CD4-positive, alpha-beta T cell (primary cell): ENCODE measurements at places on chromosomes 7 and 10.

GRCh38 chr10:60105295-60105695 is 198.9 kb upstream of the CCDC6 start:
- no peak for DNase-seq

DNA sequence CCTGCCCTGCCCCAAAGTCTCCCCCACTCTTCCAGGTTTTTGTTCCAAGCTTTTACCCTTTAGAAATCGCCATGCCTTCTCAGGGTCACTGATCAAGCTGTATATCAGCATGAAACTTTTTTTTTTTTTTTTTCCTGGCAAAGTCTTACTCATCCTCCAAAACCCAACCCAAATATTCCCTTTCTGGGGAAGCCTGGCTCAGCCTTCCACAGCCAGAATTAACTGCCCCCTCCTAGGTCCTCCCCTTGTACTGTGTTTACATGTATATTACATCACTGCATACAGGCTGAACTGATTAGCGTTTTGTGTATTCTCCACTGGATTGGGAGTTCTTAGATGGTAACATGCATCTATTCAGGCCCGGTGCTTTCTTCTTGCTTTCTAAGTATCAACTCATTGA is 4.6 kb upstream of the NOBOX start:
- no peak for DNase-seq

- no peak for DNase-seq
Observed at GRCh38 chr10:4177791-4178190, 392.8 kb upstream of the KLF6 start.

GRCh38 chr7:53776323-53776722 is 740.9 kb downstream of the POM121L12 start:
- no peak for DNase-seq

- no peak for DNase-seq
Observed at GRCh38 chr10:62619413-62619738, 185.1 kb upstream of the ADO start.

- no peak for DNase-seq
Observed at GRCh38 chr7:123714296-123715080, 34.3 kb downstream of the WASL start.

- peak; percentile 44 for DNase-seq
Observed at GRCh38 chr7:519484-520390, at the start of gene PDGFA. Gene PDGFA, minus strand, starts transcription at chr7:519846. Its CDS starts 845 bp downstream, at chr7:519001.

GRCh38 chr10:4013651-4014121 is 228.7 kb upstream of the KLF6 start:
- no peak for DNase-seq

GRCh38 chr7:149027055-149027454 is 1.2 kb downstream of the PDIA4 start:
- no peak for DNase-seq

- DNase-seq = no peak
Observed at GRCh38 chr7:117082647-117083046, 129.3 kb downstream of the ST7 start.

GRCh38 chr7:69204943-69205342 is 393.3 kb upstream of the AUTS2 start:
- DNase-seq = no peak

DNA sequence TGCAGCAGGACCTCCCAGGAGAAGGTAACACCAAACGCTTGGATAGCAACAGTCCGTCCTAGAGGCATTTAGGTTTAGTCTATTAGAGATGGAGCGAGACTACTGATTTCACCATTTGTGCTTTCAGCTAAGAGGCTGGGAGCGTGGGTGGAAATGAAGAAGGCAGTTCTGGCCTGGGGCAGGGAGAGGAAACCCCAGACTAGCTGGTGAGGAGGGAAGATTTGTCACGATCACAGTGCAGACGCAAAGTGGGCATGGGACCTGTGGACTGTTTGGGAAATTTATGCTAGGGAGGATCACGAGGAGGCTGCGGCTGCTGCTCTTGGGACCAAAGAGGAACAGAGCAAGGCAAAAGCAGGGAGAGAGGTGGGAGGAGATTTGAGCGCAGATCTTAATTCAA is 130.4 kb upstream of the AOAH start:
- no peak for DNase-seq

- DNase-seq = no peak
Observed at GRCh38 chr7:70344726-70345125, 746.5 kb downstream of the AUTS2 start.

DNA sequence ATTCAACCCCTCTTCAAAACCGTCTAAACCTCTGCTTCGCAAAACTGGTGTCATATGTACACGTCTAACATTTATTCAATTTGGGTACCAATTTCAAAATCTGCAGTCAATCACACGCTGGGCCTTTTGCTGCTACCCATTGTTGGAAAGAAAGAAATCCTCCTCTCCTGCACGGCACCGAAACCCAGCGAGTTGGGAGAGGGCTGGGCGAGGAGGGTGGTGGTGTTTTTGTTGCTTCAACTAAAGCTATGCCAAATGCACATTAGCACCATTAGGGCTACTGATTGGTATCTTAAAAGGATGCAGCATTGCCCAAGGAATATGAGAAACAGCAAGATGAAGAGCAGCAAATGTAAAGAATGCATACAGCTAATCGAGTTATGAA is 7.8 kb downstream of the EBF3 start:
- no peak for DNase-seq

- no peak for DNase-seq
Observed at GRCh38 chr10:73182568-73182967, 14.6 kb downstream of the FAM149B1 start.

DNA sequence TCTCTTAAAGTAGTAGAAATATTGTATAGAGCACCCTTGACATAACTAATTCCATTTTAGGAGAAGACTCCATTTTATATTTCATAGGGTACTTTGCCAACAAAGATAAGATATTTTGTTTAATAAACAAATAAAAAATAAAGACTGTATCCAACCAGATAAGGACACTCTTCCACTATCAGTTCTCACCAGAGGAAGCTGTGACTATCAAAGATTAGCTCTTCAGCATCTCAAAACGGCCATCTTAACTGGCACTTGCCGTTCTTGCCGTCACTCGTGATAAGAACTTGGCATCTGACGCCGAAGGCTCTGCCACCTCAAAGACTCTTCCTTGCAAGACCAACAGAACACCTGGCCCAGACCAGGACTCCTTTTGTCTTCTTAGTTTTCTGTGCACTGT is 26.3 kb upstream of the AKR1B1 start:
- DNase-seq = no peak

GRCh38 chr7:28556671-28557070 is 144.4 kb downstream of the CREB5 start:
- DNase-seq = no peak

- no peak for DNase-seq
Observed at GRCh38 chr7:100600730-100601038, 1.5 kb upstream of the PCOLCE start.

DNA sequence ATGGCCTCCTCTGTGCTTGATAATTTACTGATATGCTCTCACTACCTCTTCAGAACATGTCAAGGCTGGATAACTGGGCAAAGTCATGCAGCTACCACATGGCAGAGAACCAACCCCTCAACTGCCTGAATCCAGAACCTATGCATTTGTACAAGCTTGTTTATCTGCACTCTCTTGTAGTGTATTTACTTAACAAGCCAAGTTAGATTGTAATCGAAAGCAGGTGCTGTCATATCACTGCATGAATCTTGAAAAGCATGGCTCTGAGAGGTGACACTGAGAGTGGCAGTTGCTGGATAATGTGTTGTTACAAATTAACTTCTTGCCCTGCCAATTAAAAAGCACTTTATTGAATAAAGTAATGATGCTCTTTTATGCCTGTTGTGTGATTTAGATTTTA is 588.6 kb downstream of the NRG3 start:
- DNase-seq = no peak

DNA sequence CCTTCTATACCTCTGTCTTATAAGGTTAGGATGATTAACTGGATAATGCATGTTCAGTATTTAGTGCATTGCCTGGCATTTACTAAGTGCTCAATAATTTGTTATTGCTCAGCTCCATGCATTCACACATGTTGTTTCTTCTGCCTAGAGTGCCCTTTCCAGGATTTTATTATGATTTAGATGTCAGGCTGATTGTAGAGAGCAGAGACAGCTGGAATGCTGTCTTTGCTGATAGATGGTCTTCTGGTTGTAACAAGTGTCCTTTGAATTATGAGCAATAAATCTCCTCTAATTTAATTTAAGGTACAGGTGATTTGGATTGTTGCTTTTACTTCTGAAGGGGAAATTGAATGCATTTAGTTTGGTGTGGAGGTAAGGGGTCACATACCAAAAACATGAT is 548.0 kb downstream of the MAGI2 start:
- no peak for DNase-seq

- DNase-seq = no peak
Observed at GRCh38 chr7:100247152-100247757, 27.5 kb downstream of the PVRIG start.

DNA sequence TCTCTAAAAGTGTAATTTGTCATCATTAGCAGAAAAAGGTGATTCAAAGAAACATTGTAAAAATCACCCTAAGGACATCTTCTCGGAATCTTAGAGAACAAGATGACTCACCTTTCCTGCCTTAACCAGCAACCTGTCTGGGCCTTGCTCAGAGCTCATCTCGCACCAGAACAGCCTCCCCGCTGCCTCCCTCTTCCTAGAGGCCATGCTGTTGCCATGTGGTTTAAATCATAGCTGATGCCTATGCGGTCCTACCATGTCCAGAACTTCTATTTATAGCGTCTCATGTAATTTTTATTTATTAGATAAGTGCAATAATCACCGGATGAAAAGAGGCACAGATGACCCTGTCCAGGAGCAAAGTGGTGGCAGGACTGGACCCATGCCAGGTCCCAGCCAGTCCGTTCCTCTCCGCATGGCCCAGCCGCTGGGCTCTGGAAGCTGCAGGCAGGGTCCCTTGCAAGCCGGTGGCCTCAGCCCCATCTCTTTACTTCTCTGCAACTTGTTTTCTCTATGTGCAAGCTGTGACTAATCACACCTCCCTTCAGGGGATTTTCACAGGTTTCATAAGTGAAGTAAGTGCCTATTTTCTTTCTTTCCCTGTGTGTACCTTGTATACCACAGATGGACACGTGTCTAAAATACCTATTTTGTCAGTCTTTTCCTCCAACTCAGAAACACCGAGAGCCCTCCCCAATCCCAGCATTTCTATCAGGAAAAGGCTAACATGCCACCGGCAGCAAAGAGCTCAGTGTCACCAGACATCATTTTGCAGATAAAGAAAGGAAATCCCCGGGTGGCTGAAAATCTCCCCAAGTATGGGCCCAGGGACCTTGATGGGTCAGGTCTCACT is 27.1 kb downstream of the KLF6 start:
- DNase-seq = peak; percentile 51

- DNase-seq = no peak
Observed at GRCh38 chr10:14241196-14241595, 89.5 kb downstream of the FRMD4A start.

GRCh38 chr7:43914795-43915194 is 8.4 kb upstream of the URGCP start:
- no peak for DNase-seq

GRCh38 chr10:79401015-79401921 is 44.2 kb downstream of the ZCCHC24 start:
- no peak for DNase-seq

- DNase-seq = no peak
Observed at GRCh38 chr7:95749044-95749443, 23.3 kb upstream of the DYNC1I1 start.

DNA sequence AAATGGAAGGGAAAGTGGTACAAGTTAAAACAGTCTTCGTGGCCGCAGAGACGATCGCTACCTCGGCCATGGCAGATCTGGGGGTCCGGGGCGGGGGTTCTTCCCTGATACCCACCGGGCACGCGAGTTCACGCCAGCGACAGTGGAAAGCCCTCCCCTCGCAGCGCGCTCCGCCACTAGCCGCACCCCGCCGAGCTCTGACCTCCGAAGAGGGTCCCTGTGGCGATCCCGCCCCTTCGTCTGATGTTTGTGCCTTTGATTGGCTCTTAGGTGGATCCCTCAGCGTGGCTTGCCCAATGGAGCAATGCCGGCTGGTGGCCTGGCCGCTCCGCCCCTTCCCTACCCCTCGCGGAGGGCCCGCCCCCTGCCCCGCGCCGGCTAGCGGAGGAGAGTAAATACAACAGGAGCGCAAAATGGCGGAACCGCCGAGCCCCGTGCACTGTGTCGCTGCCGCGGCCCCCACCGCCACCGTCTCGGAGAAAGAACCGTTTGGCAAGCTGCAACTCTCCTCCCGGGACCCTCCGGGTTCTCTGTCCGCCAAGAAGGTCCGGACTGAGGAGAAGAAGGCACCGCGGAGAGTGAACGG is at the start of gene RSBN1L:
Gene RSBN1L (plus strand): TSS at position 403 of the 586 bp plus-strand sequence. CDS start 11 bp downstream, at position 414.
- DNase-seq = peak; percentile 98

GRCh38 chr10:67770537-67770936 is 67.5 kb downstream of the DNAJC12 start:
- no peak for DNase-seq

DNA sequence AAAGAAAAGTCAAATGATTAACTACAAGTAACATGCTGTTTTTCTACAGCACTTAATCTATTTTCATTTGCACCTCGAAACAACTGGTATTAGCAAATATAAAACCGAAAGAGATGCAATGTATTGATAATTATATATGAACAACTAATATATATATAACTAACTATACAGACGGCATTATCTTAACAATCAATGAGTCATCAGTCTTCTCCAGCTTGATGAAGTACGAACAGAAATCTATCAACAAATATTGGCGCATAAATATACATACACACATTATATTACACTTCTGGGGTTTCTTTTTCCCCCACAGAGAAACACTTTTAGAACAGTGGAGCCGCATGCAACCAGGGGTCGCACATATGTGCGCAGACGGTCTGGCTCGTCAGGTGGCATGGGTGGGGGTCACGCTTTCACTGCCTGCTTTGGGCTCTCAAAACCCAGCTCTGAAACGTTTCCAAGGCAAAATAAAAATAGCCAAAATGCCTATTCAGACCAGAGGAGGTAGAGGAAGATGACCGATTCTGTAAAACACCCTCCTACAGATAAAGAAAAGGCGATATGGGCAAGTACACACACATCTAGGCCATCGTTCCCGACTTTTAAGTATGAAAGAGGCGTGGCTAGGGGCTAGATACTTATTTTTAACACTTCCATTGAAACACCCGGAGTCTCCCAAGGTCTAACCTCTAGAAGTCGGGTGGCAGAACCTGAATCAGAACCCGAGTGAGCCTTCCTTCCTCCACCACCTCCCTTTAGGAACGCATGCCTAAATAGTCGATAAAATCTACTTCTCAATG is 1.7 kb downstream of the ARHGAP12 start:
- no peak for DNase-seq

GRCh38 chr7:22002726-22003125 is 57.0 kb upstream of the CDCA7L start:
- no peak for DNase-seq

DNA sequence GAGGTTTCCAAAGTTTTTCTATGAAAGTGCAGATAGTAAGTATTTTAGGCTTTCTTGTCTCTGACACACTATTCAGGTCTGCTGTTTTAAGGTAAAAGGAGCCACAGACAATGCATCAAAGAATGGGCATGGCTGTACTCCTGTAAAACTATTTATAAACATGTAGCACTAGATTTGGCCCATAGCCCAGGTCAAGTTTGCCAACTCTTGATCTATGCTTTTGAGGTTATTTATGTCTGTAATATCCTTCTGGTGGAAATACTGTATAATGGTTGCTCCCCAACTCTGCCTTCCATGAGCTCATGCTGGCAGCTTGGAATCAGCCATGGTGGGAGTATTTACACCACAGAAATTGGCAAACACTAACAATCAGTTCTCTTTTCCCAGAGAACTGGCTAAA is 244.6 kb downstream of the BUB3 start:
- no peak for DNase-seq

GRCh38 chr7:7156663-7157062 is 25.7 kb upstream of the C1GALT1 start:
- DNase-seq = peak; percentile 29

- peak; percentile 29 for DNase-seq
Observed at GRCh38 chr7:95596198-95597063, at the start of gene PDK4. Gene PDK4, minus strand, starts transcription at chr7:95596516. Its CDS starts 223 bp downstream, at chr7:95596293.
